ELR (cell line): ENCODE measurements at places on chromosomes 12 and 14.

GRCh38 chr14:74848768-74849167, 27.2 kb downstream of the PROX2 start:
- no peak for DNase-seq

DNA sequence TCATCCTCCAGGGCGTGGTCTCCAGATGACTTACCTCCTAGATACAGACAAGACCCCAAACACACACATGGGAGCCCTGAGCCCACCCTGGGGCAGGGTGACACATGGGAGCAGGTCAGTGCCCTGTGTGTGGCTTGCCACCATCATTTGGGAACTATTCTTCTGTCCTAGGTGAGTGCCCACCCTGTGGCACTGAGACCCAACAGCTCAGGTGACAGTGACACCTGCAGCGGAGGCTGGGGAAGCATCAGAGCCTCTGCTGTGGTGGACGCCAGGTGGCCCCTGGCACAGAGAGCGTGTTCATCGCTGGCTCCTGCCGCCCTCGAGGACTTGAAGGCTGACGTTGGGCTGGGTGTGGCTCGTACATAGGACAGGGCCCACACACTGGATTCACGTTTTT, 23.0 kb downstream of the SFSWAP start:
- DNase-seq = no peak

GRCh38 chr14:89017417-89017816, 193.0 kb downstream of the TTC8 start:
- no peak for DNase-seq

DNA sequence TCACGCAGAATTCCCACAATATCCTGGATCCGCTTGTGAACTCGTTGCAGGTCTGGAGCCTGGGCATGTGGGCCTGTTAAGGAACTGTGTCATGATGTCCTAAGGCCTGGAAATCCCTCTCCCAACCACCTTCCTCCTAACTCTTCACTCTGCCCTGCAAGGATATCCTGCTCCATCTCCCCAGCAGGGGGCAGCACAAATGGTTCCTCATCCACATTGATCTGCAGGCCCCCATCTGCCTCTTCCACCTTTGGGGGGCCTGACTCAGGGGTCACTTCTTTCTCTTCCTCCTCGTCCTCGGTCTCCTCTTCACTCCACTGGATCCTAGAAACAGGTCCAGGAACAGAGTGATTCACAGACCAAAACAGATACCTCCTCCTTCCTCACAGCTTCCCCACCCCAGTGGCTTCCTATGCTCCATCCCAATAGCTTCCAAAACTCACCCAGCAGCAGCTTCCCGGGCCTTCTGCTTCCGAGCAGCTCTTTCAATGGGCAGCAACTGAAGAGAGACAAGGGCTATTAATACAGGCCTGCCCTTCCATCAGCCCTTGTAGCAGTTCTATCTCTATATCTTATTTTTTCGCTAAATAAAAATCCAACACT, 4.5 kb downstream of the NOP2 start:
- DNase-seq = peak; percentile 71

DNA sequence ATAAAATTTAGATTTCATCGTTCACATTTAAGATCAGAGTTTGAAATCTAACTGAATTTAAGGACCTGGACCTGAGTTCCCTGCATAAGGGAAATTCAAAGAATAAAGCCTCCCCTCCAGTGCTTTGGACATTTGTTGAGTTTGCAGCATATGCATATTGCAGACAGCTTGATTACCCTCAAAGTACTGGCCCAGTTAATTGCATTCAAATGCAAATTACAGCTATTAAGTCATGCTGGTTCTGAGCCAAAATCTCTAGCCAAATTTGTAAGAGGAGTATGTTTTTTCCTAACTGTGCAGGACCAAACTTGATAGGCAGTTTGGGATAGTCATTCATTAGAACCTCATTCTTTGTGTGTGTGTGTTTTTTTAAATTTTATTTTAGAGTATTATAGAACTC, 9.1 kb upstream of the KIF21A start:
- DNase-seq = no peak

- peak; percentile 12 for DNase-seq
These were observed 1.2 kb downstream of the USP30 start for GRCh38 chr12:109053382-109054123.

DNA sequence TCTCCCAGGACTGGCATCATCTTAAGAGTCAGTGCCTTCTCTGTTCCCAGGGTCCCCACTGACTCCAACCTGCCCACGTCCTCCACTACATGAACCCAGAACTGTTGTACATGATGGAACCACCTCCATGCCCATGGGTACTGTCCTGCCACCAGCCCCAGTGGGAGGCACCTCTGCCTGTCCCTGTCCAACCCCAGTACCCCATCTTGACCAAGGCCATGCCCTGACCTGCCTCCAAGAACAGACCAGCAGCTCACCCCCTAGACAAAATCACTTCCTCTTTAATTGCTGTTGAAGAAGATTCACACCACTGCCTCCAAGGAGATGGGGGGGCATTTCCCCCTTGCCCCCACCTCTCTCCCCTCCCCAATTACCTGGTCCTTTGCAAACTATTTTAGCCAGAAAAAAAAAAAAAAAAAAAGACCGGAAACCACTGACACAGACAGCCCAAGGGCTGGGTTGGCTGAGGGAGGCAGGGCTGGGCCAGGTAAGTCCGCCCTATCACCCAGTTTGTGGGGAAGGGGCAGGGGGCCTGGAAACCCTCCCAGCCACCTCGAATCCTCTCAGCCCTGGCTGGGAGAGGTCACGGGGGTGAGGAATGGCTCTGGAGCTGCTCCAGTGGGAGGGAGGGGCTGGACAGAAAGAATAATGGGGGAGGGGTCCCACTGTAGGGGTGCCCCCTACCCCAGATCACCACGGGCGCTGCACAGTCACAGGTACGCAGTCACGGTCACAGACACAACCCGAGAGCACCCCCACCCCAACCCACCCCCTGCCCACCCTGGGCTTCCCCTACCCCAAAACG, 13.4 kb downstream of the AGAP2 start:
- no peak for DNase-seq

DNA sequence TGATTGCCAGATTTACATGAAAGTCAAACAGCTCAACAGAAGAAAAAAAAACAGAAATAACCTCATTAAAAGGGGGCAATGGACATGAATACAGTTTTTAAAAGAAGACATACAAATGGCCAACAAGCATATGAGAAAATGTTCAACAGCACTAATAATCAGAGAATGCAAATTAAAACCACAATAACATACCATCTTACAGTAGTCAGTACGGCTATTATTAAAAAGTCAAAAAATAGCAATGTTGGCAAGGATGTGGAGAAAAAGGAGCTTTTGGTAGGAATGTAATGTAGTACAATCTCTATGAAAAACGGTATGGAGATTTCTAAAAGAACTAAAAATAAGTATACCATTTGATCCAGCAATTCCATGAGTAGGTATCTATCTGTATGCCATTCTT, 272.1 kb downstream of the CEP128 start:
- DNase-seq = peak; percentile 22

DNA sequence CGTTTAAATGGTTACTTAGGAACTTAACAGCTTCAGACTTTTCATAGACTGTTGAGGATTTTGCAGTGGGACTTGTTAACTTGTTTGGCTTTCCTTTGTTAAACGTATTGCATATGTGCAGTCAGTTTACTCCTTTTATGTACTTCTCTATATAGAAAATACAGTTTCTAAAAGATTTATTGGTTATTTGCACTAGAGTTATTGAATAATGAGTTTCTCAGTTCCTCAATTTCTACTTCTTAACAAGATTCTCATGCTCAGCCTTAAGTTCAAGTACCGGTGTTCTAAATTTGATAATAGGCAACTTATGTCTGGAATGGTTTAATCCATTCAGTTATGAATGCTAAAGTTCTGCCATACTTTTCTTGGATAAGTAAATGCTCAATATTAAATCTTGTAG, 919 bp downstream of the PSMA3 start:
- no peak for DNase-seq

- DNase-seq = peak; percentile 33
These were observed 41.6 kb downstream of the ITPK1 start for GRCh38 chr14:93073910-93074769.

- DNase-seq = no peak
These were observed 75.2 kb upstream of the SCAF11 start for GRCh38 chr12:46065412-46066166.

GRCh38 chr12:48388460-48388859, 37.7 kb upstream of the ZNF641 start:
- DNase-seq = peak; percentile 14

- no peak for DNase-seq
These were observed 78.9 kb upstream of the DICER1 start for GRCh38 chr14:95236221-95236620.

DNA sequence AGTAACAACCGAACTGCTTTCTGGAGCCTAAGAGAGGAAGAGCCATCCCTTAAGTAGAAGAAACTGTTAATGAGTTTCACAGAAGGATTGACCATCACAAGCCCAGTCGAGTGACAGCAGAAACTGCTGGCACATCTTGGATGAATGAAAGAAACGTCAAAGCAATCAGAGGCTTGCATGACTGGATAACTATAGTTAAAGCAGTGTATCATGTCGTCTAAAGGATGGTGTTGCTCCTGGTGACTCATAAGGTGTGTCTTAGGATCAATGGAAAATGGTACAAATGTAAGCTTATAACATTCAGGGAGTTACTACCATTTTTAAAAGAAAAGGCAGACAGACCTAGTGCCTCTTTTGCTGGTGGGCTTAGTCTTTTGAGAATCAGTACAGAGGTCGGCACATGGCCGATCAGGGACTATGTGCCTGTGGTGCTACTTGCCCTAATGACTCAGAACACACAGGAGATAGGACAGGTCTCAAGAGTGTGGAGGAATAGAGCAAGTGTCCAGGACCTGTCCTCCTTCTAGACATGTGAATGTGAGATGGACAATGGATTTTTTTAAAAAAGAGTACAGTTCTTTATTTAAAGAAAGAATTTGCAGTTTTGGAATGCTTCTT, 55.7 kb downstream of the TMX1 start:
- DNase-seq = peak; percentile 37

DNA sequence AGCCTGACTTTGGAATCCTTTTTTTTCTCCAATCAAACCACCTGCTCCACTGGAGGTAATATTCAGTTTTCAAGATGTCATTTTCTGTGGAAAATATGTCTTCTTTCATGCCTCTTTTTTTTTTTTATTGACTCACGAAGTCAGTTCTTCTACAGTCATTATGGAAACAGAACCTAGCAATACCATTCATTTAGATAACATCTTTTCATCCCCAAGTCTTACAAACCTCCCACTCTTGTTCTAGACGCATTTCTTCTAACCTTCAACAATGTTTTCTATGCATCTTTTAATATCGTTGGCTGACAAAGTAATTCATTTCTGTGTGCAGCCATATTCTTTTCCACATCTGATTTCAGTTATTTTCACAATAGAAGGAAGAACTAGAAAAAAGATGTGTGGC, 474.3 kb upstream of the CCDC196 start:
- no peak for DNase-seq

DNA sequence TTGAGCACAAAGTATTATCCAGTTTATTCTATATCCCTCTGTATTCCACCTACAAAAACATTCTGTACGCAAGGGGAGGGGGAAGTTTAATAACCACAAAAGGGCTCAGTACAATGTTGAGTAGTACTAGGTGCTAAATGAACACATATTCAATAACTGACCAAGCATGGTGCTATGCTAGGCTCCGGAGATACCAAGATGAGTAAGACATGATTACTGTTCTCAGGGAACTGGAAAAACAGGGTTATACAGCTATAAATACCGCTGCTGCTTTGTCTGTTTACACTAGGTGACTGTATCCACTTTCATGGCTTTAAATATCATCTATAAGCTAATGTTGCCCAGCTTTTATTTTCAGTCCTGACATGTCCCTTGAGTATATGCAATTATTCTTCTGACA, 135.8 kb downstream of the INSM2 start:
- DNase-seq = peak; percentile 69

GRCh38 chr14:98919434-98919833, 352.6 kb downstream of the BCL11B start:
- no peak for DNase-seq

- peak; percentile 53 for DNase-seq
These were observed 52.1 kb downstream of the NIN start for GRCh38 chr14:50778721-50779483.

DNA sequence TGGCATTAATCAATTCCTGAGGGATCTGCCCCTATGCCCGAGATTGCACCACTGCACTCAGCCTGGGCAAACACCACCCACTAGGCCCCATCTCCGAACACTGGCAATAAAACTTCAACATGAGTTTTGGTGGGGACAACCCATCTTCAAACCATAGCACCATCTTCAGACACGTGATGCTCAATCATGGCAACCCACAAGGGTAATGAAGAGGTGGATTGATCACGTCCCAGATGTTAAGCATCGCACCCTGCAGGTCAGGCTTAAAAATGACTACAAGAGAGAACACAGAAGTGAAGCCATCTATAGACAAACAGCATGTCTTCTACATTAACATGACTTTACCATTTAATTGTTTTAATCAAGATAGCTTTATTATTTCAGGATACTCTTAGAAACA, 42.8 kb upstream of the DDHD1 start:
- no peak for DNase-seq

GRCh38 chr12:109840305-109841074, 7.3 kb upstream of the TRPV4 start:
- DNase-seq = no peak

GRCh38 chr12:108691998-108692808, 39.1 kb downstream of the CORO1C start:
- DNase-seq = peak; percentile 52

GRCh38 chr12:131194166-131194565, 240.5 kb downstream of the ADGRD1 start:
- DNase-seq = no peak

- DNase-seq = no peak
These were observed 492.2 kb upstream of the CCDC196 start for GRCh38 chr14:65993996-65994395.

DNA sequence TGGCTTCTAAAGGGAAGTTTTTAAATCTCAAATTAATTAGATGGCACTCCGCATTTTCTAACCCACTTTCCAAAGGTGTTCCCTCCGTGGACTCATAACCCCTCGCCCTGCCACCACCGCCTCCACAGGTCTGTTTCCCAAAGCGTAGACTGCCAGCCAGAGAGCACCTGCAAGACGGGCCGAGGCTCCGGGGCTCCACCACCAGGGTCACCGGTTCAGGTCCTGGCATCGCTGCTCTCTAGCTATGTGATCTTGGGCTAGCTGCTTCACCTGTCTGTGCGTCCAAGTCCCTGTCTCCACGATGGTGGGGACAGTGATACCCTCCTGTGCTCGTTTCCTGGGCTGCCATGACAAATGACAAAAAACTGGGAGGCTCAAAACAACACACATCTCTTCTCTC, 11.5 kb downstream of the RIMBP2 start:
- DNase-seq = no peak

- DNase-seq = no peak
These were observed 66.0 kb upstream of the ACTN1 start for GRCh38 chr14:69044965-69045555.

DNA sequence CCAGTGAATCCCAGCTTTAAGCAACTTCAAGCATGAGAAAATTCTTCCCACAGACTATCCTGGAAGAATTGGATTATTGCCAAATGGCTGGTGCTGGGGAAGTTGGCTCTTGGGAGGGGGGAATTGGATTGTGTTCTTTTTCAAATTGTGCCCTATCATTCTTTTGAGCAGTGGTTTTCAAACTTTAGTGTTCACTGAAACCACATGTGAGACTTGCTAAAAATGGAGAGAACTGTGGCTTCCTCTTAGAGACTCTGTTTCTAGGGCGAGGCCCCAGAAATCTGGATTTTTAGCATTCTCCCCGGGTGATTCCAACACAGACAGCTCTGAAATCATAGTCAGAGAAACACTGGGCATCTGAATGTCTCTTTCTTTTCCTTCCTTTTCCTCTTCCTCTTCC, 14.3 kb upstream of the OTUB2 start:
- DNase-seq = no peak
